ENCODE measurements at places on chromosomes 11 and 22.
A peak's percentile ranks its signal among the peaks of the same experiment; 100 is the strongest.

DNA sequence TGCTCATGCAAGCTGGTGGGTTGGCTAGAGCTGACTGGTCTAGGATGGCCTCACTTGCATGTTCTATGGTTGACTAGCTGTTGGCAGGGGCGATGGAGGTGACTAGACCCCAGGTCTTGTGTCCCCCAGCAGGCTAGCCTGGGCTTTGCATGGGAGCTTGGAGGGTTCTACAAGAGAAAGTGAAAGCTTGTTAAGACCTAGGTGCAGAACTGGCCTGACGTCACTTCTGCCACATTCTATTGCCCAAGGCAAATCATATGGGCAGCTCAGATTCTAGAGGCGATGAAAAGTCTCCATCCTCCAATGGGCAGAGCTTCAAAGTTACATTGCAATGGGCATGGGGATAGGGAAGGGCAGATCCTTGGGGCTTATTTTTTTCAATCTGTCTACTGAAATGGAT is 170.9 kb downstream of the MIAT start:
- no peak for DNase-seq

DNA sequence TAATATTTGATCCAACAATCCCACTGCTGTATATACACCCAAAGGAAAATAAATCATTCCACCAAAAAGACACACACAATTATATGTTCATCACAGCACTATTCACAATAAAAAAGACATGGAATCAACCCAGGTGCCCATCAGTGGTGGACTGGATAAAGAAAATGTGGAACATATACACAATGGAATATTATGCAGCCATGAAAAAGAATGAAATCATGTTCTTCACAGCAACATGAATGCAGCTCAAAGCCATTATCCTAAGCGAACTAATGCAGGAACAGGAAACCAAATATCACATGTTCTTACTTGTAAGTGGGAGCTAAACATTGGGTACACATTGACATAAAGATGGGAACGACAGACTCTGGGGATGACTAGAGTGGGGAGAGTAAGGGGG is 1.1 kb upstream of the OR2D3 start:
- no peak for DNase-seq

- no peak for DNase-seq
These were observed 110.5 kb downstream of the MICAL3 start for GRCh38 chr22:17913801-17914347.

DNA sequence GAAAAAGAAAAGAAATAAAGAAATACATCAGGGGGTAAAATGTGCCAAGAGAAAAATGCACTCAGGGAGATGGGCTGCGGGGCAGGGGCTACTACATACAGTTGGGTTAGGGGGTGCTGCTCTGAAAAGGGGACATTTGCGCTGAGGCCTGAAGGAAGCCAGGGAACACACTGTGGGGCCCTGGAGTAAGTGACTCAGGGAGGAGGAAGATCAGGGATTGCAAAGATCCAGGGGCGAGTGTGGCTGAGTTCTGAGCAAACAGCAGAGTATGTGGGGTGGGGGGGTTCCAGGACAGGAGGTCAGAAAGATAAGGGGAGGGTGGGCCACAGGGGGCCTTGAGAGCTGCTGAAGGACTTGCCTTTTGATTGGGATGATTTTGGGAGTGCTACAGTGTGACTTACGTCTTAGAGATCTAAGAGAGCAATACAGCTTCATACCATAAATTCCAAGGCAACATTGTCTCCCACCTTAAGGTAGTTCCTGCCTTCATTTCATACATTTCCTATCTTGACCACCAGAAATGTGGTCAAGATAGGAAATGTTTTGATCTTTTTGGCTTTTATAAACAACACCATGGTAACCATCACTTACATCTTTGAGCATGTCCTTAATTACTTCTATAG is 5.8 kb downstream of the A4GALT start:
- DNase-seq: no peak

- DNase-seq: no peak
These were observed 238.1 kb downstream of the CADM1 start for GRCh38 chr11:115266066-115266639.

GRCh38 chr11:134634897-134635831 is 223.1 kb upstream of the B3GAT1 start:
- DNase-seq: no peak

GRCh38 chr11:45917286-45917622 is 423 bp downstream of the PEX16 start:
- DNase-seq: peak; percentile 12

DNA sequence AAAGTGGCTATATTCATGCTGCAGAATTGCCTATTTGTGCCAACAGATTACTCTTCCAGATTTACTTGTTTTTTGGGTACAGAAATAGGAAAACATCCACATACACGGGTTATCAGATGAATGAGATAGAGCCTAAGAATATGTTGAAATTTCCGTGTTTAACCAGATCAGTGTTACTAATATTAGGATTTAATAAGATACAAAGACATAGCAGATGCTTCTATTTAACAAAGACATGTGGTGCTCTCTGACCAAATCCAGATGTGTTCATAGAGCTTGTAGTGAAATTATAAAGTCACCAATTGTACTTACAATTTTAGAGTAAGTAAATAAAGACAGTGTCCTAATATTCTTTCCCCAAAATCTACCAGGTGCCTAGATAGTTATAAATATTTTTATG is 208.0 kb downstream of the CASP12 start:
- DNase-seq: no peak

GRCh38 chr11:69910519-69911309 is 91.5 kb upstream of the FGF3 start:
- no peak for DNase-seq

DNA sequence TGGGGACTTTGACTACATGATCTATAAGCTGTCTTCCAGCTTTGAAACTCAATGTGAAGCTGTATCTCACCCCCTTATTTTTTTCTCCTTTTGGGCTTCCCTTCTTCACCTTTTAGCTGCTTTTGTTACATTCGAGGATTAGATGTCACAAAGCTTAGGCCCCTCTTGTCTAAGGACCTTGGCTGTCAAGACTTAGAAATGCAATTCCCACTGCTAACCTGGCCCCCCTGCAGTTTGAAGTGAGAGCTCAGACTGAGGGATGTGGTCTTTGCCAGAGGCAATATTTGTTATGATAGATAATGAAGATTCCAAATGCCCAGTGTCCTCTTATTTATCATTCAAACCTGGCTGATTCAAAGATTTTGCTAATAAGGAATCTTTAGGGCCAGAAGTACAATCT is 128.3 kb downstream of the ARL14EP start:
- DNase-seq: no peak

- no peak for DNase-seq
These were observed 24.1 kb upstream of the FEZ1 start for GRCh38 chr11:125519860-125520834.

DNA sequence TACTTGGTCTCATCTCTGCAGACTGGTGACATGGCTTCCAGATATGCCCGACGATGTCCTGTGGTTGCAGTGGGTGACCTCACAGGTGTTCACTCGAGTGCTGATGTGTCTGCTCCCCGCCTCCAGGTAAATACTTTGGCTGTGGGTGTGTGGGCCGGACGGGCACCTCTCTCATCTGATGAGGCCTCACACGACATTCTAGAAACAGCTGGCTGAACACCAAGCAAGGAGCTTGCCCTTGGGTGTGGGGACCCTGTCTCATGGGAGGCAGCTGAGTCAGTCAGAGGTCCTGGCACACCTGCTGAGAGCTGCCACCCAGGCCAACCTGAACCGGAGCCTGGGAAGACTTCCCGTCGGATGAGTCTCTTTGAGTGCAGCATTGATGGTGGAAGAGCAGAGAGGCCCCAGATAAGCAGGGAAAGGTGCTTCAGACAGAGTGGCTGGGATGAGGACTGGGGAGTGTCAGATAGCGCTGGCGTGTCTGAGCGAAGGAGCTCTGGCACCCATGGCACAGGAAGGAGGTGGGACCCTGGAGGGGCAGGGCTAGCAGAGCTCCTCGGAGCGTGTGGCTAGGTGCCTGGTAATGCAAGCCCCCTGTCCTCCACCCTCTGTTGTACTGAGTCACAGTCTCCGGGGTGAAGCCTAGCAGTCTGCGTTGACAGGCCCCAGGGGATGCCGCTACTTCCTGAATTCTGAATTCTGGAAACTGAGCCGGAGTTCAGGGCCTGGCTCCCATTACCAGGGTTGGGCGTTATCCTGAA is 10.4 kb upstream of the SAMM50 start:
- DNase-seq: no peak

GRCh38 chr22:39368461-39368911 is 18.7 kb downstream of the SYNGR1 start:
- DNase-seq: no peak

DNA sequence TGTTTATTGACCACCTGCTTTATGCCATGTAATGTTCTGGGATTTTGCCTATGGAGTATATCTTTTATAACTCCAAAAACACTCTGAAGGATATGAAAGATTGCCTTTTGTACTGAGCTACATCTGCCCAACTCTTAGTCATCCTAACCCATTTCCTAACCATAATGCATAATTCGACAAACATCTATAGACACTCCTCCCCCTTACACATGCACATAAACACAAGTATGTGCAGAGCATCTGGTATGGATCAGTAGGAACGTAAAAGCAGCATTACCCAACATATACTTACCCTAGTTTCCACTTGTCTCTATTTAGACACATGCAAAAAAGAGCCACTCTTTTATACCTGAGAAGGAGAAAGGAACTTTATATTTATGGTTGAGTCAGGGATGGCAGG is 272.8 kb downstream of the FAM76B start:
- no peak for DNase-seq

DNA sequence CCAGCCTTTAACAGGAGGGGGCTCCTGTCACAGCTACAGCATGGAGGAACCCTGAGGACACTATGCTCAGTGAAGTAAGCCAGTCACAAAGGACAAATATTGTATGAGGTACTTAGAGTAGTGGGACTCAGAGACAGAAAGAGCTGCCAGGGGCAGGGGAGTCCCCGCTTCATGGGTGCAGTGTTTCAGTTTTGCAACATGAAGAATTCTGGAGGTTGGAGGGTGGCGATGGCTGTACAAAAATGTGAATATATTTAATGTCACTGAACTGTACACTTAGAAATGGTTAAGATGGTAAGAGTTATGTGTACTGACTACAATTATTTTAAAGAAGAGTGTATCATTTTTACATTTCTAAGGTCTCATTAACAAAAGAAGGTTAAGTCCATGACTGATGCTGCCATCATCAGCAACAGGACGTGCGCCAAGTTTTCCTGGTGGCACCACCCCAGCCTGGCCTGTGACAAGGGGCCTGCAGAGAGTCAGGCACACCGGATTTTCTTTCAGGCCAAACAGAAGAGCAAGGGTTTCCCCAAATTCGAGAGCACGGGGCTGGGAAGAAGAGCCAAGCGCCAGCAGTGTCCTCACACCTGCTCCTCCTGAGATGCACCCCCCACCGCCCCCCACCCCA is 22.1 kb downstream of the YPEL1 start:
- no peak for DNase-seq

Measured in activated CD4-positive, alpha-beta T cell treated with anti-CD3 and anti-CD28 coated beads, Interleukin-2, amount 50 U/mL, for 4 hours (primary cell).